WERI-Rb-1 (cell line): ENCODE measurements at places on chromosomes 12 and 14.

DNA sequence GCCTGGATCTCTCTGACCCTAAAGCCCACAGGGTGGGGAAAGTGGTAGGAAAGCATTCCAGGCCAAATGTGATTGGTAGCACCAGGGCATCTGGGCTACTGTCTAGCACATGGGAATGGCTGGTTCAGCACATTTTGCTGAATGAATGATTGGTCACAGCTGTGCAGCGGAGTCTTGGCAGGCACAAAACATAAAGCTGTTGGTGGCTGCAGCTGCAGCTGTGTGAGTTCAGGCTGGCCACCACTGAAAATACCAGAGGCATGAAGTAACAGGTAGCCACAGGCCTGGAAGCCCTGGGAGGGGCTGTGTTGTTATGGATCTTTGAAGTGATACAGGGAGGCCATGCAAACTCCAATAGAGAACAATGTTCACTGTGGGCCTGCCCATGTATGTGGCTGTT lies 72.7 kb downstream of the MYRFL start:
- DNase-seq, result no peak

- DNase-seq, result peak; percentile 69
Measured at GRCh38 chr14:104299993-104300761, 161.8 kb downstream of the KIF26A start.

DNA sequence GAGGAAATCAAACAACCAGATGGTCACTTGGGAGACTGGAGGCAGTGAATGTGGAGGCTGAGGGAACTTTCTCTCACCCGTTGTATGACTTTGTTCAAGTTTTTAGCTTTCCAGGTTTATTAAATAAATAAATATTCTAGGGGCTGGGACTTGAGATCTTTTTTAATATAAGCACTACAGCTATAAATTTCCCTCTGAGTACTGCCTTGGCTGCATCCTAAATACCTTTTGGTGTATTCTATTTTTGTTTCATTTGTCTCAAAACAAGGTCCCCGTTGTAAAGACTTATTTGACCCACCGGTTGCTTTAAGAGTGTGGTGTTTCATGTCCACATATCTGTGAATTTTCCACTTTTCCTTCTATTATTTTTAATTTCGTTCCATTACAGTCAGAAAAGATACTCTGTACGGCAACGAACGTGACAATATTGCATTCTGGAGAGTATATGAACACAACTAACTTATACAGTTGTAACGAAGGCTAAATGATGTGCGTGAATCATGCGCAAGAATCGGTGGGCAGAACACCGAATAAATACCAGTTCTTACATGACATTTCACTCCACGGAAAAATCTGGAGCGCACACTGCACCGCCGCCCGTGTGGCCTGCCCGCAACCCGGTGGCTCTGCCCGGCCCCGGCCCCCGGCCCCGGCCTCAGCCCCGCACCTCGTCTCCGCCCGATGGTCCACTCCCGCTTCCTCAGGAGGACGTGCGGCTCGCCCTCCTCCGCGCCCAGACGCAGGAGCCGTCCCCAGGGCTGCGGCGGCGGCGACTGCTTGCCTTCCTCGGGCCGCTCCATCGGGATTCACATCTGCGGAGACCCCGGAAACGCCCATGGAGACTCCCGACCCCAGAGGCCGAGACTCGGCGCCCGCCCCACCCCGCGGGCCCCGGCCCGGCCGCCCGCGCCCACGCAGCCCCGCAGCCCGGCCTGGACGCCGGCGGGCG lies 602 bp downstream of the CHFR start:
- DNase-seq, result no peak

DNA sequence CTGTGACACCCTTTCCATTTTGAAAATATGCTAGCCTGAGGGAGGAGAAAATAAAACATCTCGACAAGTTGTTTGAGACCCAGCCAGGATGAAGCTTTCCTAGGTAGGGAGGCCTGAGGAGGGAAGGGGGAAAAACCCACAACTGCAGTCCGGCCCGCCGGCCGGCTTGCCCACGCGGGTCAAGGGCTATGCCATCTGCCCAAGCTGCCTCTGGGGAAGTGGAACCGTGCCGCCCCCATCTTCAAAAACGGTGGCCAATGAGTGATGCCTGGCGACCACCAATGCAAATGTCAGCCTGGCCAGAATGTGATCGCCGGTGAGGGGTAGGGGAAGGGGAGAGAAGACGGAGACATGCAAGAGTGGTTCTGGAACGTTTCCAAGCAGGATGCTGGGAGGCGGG lies 263.5 kb upstream of the ALG10B start:
- DNase-seq, result no peak

- DNase-seq, result no peak
Measured at GRCh38 chr14:87999277-87999676, 5.7 kb upstream of the GPR65 start.

DNA sequence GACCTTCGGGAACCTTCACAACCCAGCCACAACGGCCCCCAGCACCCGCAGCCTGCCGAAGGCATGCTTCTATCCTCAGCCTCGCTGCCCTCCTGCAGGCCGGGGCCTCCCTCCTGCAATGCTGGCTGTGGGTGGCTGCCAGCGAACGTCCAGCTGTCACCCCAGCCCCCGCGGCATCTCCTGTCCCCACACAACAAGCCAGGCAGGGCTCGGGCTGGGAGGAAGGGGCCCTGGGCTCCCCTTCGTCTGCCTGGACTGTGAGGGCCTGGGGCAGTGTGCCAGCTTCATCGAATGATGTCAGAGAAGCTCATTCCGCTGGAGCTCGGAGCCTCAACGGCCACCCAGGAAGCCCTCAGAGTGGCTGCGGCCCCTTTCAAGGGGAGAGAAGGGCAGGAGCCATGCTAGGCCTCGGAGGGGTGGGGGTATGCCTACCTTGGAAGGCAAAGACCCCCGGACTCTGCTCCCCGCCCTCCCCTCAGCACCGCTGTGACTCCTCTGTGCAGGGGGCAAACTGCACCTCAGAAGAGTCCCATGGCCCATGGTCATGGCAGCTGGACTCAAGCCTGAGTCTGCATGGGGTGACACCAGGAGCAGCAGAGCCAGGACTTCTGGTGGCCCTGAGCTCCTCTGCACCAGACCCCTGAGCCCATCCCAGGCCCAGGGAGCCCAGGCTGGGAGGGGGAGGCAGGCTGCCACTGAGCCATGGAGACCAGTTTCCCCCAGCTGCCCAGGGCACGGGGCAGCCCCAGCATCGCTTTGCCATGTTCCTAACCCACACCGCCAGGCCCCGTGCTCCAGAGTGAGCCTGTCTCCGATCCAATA lies 24.7 kb upstream of the C14orf180 start:
- DNase-seq, result peak; percentile 8

GRCh38 chr12:52796839-52797528 lies 1.1 kb upstream of the KRT3 start:
- no peak for DNase-seq

DNA sequence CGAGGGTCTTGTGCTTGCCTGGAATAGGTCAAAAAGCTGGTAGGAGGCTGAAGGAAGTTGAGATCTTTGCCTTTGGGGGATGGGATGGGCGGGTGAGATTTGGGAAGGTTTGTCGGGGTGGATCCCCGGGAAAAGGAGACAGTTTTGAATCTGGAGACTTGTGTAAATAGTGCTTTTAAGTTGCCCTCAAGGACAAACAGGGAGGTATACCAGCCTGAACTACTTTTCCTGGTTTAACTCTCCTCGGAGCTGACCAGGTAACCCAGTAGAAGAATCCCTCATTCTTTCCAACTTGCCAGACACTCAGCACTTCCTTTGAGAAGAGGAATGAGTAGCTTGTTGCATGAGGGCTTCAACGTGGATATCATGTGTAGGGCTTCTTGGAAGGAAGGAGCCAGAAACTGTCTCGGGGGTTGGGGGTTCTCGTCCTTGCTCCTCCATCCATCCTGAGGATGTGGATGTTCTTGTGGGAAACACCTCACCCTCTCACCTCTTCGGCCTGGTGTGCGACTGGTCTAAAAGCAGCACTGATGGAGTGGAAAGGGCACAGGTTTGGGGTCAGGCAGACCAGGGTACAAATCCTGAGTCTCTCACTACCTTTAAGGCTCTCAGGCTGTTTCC lies 1.9 kb downstream of the TEAD4 start:
- DNase-seq, result no peak

DNA sequence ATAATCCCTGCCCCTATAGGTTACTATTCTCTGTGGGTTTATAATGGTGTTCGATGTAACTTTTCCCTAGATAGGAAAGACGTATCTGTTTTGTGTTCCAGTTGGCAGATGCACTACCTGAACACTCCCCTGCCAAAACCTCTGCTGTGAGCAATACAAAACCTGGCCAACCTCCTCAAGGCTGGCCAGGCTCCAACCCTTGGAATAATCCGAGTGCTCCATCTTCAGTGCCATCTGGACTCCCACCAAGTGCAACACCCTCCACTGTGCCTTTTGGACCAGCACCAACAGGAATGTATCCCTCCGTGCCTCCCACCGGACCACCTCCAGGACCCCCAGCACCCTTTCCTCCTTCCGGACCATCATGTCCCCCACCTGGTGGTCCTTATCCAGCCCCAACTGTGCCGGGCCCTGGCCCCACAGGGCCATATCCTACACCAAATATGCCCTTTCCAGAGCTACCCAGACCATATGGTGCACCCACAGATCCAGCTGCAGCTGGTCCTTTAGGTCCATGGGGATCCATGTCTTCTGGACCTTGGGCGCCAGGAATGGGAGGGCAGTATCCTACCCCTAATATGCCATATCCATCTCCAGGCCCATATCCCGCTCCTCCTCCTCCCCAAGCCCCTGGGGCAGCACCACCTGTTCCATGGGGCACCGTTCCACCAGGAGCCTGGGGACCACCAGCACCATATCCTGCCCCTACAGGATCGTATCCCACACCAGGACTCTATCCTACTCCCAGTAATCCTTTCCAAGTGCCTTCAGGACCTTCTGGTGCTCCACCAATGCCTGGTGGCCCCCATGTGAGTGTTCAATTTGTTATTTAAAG lies 11.3 kb downstream of the MAPK1IP1L start:
- DNase-seq, result no peak

DNA sequence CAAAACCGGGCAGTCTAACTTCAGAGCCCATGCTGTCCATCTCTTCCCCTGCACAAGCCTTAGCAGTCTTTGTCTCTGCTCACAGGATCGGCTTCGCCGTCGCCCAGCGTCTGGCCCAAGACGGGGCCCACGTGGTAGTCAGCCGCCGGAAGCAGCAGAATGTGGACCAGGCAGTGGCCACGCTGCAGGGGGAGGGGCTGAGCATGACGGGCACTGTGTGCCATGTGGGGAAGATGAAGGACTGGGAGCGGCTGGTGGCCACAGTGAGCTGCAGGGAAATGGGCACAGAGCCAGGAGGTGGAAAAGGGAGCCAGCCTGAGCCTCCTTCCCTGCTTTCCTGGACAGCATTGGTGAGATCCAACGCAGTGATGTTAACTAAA lies 14.2 kb upstream of the CARMIL3 start:
- DNase-seq, result no peak

GRCh38 chr12:103086471-103086870 lies 129.0 kb downstream of the ASCL1 start:
- DNase-seq, result no peak
